Non-pigmented ciliary epithelial cell (primary cell): ENCODE measurements at places on chromosomes 11 and 22.
A peak's percentile ranks its signal among the peaks of the same experiment; 100 is the strongest.

- DNase-seq: no peak
Observed at GRCh38 chr11:70303070-70303469, 32.6 kb downstream of the PPFIA1 start.

DNA sequence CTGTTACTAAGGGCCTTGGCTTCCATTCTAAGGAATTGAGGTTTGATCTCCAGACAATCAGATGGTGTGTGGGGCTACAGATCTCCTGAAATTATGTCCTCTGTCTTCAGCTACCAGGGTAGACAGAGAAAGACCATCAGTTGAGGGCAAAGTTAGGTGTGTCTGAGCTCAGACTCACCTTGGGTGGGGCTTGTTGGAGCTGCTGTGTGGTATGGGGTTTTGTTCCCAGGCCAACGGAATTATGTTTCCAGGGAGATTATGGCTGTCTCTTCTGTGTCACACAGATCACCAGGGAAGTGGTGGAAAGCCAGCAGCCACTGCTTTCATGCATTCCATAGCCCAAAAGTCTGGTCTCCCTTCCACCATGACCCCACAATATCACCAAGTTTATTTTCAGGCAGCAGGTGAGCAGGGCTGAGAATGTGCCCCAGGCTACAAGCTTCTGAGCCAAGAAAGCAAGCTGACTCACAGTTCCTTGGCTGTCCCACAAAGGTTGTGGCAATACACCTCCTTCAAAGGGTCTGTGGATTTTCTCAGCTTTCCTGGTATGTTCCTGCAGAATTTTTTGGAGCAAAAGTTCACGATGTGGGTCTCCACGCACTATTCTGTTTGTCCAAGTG is 714.9 kb downstream of the LUZP2 start:
- DNase-seq: no peak

- DNase-seq: no peak
Observed at GRCh38 chr11:82034527-82034926, 699.1 kb downstream of the FAM181B start.

DNA sequence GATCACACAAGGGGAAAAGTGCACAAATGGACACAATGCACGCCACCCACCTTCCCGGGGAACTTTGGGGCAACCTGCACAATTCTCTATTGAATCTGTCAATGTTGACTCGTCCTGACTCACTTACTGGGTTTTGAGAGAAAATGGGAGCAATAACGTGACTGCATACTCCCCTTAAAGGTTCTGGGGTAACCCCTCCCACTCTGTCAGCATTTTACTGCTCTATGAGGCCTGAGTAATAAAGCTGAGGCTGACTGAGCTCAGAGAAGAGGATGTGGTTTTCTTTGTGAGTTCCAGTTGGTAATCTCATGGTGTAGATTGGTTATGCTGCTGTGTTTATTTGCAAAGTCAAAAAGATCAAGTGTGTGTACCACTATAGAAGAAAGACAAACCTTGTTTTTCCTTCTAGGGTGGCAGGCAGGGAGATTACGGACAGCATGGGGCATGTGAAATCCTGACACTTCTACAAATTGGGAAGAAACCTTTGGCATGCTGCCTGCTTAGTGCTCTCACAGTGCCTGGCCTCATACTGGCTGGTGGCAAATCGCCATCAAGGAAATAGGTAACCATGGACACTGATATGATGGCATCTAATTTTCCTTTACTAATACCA is 16.1 kb upstream of the APOA1 start:
- DNase-seq: peak; percentile 77

DNA sequence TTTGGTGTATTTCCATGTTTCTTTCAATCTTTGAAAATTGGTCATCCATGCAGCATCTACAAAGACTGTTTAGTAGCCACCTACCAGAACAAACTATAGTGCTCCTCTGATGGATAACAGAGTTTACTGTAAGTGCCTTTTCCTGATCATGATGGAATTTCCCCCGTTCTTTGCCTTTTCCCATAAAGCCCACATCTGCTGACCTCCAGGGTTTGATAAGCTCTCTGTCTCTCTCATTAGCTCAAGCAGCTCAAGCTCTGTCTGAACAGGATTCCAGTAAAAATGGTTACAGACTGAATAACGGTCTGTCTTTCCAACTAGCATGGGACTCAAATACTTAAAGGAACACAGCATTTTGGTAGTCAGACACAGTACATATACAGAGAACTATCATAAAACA is 308.4 kb upstream of the SORL1-AS1 start:
- no peak for DNase-seq

DNA sequence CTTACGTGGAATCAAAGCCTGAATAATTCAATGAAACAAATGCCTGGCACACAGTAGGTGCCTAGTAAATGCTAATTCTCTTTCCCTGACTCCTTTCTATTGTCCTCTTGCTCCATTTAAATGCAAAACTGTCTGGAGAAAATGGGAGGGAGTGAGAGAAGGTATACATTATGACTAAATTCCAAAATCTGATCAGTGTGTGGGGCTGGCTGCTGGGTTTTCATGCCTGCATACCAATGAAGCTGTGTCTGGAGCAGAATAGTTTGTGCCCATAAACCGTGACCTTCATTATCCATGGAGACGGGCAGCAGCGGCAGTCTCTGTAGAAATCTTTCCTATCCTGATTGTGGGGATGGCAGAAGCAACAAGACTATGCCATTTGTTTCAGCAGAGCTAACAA is 223.4 kb upstream of the ZBED5 start:
- DNase-seq: no peak

GRCh38 chr11:83168756-83169155 is 11.8 kb downstream of the PCF11 start:
- no peak for DNase-seq

DNA sequence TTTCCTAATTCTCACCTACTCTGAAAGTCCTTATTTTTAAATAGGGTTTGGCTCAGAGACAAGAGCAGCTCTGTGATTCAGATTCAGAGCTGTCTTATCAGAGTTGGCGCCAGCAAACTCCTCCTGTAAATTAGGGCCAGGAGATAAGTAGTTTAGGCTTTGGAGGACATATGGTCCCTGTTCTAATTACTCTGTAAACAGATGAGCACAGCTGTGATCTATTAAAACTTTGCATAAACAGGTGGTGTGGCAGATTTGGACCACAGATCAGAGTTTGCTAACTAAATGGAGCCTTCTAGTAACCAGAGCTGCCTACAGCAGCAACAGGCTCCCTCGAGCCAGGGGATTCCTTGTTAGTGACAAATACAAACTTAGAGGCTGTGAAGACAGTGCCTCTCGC is 27.9 kb downstream of the YPEL1 start:
- no peak for DNase-seq

GRCh38 chr11:76455331-76455730 is 10.5 kb downstream of the EMSY start:
- no peak for DNase-seq

DNA sequence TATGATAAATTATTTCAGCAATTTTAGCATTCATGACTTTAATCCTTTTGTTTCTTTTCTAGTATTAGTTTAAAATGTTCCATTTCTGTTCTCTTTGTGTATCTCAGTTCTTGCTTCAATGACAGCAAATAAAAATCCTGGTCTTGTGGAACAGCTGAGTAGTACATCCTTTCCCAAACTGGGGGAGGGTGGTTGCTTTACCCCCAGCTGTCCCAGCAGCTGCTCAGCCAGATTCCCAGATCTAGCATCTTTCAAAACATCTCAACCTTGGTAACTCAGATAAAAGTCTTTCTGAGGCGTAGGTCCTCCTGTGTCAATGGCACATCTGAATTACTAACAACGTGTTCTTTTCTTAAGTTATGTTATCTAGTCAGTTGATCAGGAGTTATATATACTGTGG is 72.2 kb upstream of the GRK2 start:
- no peak for DNase-seq

GRCh38 chr11:91850533-91851275 is 373.9 kb upstream of the FAT3 start:
- no peak for DNase-seq

DNA sequence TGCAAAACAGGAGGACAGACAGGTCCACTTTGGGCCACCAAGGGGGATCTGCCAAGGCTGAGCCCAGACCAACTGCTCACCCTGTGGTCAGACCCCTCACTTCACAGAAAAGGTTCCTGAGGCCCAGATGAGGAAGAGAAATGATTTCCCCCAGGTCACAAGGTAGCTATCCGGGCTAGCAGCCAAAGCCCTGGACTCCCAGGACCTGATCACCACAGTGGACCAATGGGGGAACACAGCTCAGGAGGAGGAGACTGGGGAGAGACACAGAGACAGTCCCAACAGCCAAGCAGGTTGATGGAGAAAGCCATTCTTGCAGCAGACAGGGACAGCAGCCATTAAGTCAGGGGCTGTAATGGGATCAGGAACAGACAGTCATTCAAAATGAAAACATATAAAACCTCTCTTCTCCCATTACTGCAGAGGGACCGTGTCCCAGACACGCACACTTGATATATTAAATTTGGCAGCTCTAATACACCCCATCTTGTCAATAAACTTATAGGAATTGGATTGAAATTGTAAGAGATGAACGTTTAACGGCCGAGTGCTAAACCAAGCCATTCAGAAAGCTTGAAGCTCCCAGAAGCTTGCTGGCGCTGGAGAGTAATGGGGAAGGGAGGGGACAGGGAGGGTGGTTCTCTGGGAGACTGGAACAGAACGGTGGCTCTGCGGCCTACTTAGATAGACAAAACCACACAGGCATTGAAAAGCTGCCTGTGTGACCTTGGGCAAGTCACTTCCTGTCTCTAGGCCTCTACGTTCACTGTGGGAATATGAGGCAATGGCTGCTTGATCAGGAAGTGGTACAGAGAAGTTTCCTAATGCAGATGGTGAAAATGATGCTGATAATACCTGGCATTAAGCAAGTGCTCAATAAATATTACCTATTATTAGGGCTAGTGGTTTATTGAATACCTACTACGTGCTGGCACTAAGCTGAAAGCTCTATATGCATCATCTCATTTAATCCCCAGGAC is 16.0 kb downstream of the ZMAT5 start:
- DNase-seq: no peak

DNA sequence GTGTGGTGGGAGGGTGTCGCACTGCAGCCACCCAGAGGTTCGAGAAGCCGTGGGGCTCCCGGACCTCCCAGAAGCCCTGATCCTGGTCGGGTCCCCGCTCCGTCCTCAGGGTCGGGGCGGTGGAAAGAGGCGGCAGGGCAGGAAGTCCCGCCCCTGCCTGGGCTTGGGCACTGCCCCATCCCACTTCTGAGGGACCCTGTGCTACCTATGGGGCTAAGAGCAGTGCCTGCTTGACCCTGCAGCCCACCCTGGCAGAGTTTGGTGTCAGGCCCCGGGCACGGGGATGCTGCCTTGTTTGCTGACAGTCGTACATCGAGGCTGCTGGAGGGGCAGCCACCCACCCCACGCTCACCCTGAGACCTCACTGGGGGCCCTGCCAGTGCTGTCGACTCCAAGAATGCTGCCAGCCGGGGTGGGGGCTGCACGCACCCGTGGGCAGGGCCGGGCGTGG is 19.4 kb downstream of the RNH1 start:
- no peak for DNase-seq

DNA sequence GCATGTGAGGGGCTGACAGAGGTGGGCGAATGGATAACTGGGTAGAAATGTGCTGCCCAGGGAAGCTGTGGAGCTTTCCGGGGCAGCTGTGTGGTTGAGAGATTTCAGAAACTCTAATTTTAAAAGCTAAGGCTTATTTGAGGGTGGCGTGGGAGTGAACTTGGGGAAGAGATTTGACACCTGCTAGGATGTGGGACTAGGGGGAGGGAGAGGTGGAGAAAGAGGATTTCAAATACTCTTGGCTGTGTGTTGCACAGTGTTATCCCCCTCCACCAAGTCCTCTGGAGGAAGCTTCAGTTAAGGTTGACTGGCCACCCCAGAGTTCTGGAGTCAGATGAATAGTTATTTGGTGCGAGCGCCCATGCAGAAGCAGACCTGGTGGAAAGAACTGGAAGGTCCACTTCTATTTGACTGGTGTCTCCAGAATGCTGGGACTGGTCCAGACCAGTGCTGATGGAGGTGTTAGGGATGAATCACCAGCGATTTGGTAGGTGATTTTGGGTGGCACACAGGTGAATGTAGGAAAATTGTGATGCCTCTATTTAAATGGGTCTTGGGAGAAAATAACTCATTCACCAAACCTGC is 72.8 kb upstream of the ALX4 start:
- no peak for DNase-seq
